ENCODE measurements at places on chromosomes 7 and 10. TPM values are rescaled to one million over a fixed set of nuclear protein-coding genes. Genes with fewer than 3 reads are reported as not detected.

DNA sequence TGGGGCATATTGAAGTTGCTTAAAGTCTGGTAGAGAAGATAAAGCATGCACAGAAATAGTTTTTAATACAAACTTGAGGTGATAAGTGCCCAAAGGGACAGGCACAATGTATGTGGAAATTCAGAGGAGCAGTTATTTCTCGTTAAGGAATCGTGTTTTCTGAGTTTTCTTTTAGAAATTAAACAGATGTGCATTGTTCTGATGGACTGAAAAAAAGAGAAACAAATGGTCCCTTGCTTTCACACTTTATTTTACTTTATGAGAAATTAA, 45.6 kb downstream of the CNNM2 start:
- DNase-seq, result no peak

DNA sequence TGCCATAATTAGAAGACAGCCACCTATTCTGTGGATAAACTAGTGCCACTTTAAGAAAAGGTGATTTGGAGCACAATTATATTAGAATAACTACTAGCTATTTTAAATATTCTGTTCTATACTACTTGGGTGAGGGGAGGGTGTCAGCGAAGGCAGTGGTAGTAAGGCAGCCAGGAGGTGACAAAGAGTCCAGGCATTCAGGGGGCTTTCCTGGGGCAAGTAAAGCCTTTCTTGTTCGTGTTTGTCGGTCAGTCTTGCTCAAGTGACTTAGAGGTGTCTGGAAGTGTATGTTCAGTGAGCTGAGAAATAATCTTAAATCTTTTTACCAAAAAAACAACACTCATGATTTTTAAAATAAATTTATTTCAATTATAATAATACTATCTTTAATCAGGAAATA, 34.4 kb downstream of the ADD3 start:
- no peak for DNase-seq

IFIT1 gene
- polyA plus RNA-seq, result 96.9 TPM

H2BK1 gene
- not detected for polyA plus RNA-seq

DNA sequence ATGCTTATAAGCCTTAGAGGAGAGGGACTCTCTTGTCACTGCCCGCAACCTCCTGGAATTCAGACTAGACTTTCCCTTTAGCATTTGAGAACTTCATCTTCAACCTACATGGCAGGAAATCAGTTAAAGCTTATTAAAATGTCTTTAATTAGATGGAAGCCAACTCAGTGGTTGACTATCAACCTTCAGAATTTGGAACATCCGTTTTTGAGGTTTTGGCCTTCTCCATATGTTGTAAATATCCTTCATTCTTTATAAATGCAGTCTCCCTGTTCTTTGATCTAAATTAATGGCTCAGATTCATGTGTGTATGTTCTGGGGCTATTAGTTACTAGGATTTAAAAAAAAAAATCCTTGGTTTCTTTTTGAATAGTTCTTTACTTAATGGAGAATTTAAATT, 85.0 kb downstream of the ANKRD61 start:
- DNase-seq, result no peak

GIMAP1 gene
- not detected for polyA plus RNA-seq

Measured in keratinocyte (primary cell).